Neural cell (in vitro differentiated cells): ENCODE measurements at places on chromosomes 7 and 10. TPM values are rescaled to one million over a fixed set of nuclear protein-coding genes. Genes with fewer than 3 reads are reported as not detected.

Gene TFR2
- polyA plus RNA-seq, result 21.0 and 23.5 TPM in 2 replicates

Gene ACBD7
- polyA plus RNA-seq, result 3.3 and 7.8 TPM in 2 replicates

Gene MNX1
- polyA plus RNA-seq, result not detected in 2 replicates

Gene FGFBP3
- polyA plus RNA-seq, result 35.9 and 39.5 TPM in 2 replicates

Gene ASB4
- 0.11 and 0.56 TPM in 2 replicates for polyA plus RNA-seq

Gene LIPK
- polyA plus RNA-seq, result not detected in 2 replicates

Gene SORCS1
- 27.0 and 30.2 TPM in 2 replicates for polyA plus RNA-seq

Gene ZCCHC24
- polyA plus RNA-seq, result not detected in 2 replicates

Gene AFAP1L2
- 0.88 and 1.2 TPM in 2 replicates for polyA plus RNA-seq

Gene GAD2
- 192 and 200 TPM in 2 replicates for polyA plus RNA-seq

Gene UNCX
- 1.6 TPM in 2 replicates for polyA plus RNA-seq

Gene ZNF722
- polyA plus RNA-seq, result not detected in 2 replicates

Gene PHKG1
- 2.6 TPM in 1 of 2 replicates, not detected in the other for polyA plus RNA-seq

Gene GPR158
- polyA plus RNA-seq, result 1.7 and 2.1 TPM in 2 replicates

Gene SPDYE11
- polyA plus RNA-seq, result 0.48 and 0.87 TPM in 2 replicates
